ENCODE measurements at places on chromosomes 16 and 17.
A peak's percentile ranks its signal among the peaks of the same experiment; 100 is the strongest.

- DNase-seq, result no peak
Observed at GRCh38 chr17:58614859-58615459, 76.9 kb downstream of the TEX14 start.

- no peak for DNase-seq
Observed at GRCh38 chr16:4864728-4865127, 17.4 kb downstream of the UBN1 start.

GRCh38 chr17:76278952-76279741, 14.0 kb downstream of the UBALD2 start:
- peak; percentile 54 for DNase-seq

- DNase-seq, result no peak
Observed at GRCh38 chr17:11900041-11900476, 97.2 kb downstream of the ZNF18 start.

DNA sequence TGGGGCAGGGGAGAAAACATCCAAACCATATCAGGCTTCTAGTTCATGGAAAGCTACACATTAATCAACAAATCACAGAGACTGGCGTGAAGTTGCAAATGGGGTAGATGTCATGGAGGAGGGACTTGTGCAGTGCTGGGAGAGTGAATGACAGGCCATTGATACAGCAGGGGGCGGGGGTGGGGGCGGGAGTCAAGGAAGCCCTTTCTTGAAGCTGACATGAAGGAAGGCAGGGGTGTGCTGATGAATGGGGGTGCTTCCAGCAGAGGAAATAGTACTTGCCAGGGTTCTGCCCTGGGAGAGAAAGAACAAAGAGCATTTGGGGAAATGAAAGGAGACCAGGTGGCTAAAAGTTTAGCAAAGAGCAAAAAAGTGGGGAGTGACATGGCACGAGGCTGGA, 269.9 kb downstream of the SHISA9 start:
- no peak for DNase-seq

DNA sequence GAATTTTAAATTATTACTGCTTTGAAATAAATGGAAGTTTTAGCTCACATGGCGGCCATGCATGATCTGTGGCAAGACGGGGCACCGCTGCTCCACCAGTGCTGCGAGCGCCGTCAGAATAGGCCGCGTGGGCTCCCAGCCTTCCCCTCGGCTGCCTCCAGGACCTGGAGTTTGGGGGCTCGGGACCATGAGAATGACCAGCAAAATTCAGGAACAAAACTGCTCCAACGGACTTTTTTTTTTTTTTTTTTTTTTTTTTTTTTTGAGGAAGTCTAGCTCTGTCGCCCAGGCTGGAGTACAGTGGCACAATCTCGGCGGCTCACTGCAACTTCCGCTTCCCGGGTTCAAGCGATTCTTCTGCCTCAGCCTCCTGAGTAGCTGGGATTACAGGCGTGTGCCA, 38.3 kb upstream of the AKAP1 start:
- no peak for DNase-seq

- no peak for DNase-seq
Observed at GRCh38 chr17:42704490-42704836, 22.1 kb downstream of the CNTNAP1 start.

DNA sequence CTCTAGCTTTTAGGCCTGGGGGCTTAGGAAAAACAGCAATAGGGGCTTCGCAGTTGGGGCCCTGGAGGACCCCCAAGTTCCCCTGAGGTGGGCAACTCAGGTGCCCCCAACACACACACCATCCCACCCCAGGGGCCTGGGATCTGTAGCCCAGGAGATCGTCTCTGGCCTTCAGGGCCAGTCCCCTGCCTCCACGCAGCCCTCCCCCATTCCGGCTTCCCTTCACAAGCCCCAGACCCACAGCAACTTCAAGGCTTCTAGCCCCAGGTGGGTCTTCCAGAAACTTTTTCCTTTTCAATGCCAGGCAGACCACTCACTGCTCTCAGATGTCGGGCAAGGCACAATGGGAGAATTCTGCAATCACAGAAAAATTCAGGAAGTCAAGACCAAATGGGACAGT, 79.4 kb downstream of the C16orf78 start:
- no peak for DNase-seq

GRCh38 chr17:66885417-66885816, 50.5 kb downstream of the CACNG5 start:
- no peak for DNase-seq

DNA sequence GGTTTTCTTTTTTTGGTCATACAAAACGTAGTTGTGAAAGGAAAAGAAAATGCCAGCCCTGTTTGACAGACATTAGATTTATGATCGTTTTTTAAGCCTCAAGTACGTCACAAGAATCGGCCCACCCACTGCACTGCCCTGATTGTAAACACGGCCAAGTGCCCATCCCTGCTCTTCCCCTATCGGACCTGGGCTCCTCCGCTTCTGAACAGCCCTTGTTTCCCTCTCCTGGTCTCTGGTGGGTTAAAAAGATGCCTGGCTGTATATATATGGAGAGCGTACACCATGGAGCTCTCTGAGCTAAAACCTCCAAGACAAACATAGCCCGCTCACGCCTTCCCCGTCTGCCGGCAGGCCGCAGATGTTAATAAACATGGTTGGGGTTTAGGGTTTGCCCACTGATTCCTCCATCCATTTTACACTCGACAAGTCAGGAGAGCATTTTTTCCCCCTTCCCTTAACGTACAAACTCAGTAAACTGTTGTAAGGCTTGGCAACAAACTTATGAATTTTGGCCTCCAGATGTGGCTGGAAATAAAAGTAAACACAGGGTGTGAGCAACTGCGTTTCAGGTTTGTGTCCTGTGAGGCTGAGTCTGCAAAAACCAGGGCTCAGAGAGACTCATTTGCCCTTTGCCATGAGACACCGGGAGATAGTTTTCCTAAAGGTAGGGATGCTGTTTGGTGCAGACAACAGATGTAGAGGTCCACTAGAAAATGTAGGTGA, 325.9 kb downstream of the SOX9 start:
- peak; percentile 25 for DNase-seq

GRCh38 chr16:49987381-49987780, 37.6 kb upstream of the CNEP1R1 start:
- no peak for DNase-seq

- DNase-seq, result no peak
Observed at GRCh38 chr17:66625311-66625767, 209.6 kb upstream of the CACNG5 start.

- no peak for DNase-seq
Observed at GRCh38 chr16:46558018-46558417, 63.2 kb downstream of the SHCBP1 start.

- DNase-seq, result no peak
Observed at GRCh38 chr17:49725452-49726130, 17.8 kb upstream of the SLC35B1 start.

- DNase-seq, result no peak
Observed at GRCh38 chr16:10849736-10850477, 27.1 kb upstream of the CIITA start.

DNA sequence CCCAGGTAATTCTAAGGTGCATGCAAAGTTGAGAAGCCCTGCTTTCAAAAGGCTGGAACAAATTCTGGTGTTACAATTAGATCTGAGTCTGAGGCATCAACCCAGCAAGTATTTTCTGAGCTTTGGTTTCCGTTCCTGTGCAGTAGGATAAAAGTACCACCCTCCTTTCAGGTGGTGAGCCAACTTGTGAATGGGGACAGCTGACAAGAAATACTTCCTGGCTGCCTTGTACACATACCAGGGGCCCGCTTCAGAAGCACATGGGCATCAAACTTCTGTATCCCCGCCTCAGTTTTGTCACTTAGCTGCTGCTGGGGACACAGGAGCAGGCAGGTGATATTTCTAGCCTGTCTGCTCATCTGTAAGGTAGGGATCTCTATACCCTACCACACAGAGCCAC, 252.2 kb downstream of the CPPED1 start:
- DNase-seq, result no peak

- no peak for DNase-seq
Observed at GRCh38 chr16:87762620-87763019, 3.2 kb downstream of the KLHDC4 start.

DNA sequence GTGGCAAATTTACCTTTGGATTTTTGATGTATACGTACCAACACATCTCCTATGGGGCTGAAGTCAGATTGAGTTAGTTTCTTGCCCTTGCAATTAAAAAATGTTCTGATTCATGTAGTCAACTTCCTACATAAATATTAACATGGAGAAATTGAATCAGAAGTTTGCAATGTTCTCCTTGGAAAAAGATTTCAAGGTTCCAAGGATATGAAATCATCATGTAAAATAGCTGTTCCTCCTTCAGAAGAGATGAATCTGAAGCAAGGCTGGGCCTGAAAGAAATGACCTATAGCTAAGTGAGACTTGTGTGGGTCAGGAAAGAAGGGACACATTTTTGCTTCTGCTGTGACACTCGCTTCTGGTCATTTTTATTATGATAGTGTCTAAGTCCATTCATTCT, 131.7 kb downstream of the RGS9 start:
- DNase-seq, result no peak

DNA sequence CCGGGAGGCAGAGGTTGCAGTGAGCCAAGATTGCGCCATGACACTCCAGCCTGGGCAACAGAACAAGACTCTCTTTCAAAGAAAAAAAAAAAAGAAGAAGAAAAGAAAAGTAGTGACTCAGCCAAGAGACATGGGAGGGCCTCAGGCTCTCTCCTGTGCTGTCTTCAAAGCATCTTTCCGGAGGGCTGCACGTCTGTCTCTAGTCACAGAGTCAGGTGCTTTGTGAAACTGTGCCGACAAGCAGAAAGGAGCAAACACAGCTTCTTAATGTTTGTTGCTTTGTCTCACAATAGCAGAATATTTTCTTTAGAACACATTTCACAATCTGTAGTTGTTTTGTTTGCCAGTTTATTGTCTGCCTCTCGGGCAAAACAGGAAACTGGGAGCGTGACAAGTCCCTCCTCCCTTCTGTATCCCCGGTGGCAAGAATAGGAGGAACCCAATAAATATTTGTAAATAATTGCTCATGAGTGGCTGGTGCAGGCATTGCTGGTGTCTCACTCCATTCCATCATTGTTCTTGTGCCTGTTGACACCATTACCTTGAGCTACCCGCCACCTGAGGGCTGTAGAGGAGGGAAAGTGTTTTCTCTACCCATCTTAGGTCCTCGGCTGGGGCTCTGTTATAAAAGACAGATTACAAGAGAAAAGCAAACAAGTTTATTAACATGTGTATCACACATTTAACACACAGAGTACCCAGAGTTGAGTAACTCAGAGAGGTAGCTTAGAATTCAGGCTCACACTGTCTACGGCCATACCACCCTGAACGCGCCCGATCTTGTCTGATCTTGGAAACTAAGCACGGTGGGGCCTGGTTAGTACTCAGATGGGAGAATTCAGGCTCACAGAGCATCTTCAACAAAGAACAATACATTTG, 5.5 kb downstream of the GAST start:
- no peak for DNase-seq

DNA sequence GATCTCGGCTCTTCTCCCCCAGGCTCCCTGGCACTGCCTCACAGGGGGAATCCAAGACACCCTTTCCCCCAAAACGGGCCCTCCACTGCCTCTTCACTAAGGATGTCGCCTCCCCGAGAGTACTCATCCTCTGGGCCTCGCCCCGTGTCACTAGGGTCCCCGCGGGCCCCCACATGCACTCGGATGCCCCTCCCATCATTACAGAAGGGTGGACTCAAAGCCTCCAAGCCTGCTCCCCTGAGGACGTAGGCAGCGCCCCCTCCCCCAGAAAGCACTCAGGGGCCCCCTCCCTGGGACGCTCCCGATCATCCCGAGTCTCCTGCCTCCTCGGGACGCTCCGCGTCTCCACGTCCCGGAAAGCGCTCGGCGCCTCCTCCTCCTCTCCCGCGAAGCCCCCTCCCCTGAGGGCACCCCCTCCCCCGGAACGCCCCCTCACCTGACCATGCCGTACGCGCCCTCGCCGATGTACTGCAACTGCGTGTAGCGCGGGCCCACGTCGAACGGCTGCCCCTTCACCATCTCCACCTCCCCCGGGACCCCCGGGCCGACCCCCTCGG, 338 bp downstream of the MAPK3 start:
- no peak for DNase-seq

GRCh38 chr17:32819035-32819434, 57.9 kb downstream of the MYO1D start:
- no peak for DNase-seq

DNA sequence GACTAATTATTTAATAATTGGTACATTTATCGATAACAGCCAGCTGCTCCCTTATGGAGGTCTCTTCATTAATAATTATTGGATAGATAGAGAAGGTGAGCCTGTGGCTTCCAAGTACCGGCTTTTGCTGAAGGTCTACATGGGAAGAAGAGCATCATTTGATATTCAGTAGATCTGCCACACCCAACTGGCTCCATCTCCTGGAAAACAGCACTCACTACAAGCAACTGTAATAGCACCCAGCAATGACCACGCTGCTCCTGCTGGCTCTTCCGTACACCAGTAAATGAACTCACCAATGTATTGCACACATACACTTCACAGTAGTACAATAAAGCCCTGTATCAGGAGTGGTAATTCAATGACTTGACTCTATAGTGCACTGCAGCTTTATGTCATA, 19.5 kb downstream of the MARVELD3 start:
- DNase-seq, result no peak

DNA sequence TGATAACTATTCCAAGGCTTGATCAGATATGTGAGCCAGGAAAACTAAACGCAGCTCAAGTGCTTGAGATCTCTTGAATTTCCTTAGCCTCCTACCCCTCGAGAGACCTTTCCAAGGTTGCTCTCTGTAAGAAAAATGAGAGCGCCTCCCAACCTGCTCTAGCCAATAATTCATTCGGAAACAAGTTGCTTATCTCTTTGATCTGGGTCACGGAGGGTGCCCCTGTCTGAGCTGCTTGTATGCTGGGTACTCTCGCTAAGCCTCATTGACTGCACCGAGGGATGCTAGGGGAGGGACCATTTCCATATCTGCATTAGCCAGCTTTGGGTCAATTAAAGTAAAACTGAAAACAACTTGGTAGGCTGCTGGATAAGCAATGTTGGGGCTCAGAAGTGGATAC, 70.1 kb upstream of the SHISA6 start:
- DNase-seq, result no peak

GRCh38 chr17:45749831-45750335, 34.2 kb upstream of the CRHR1 start:
- DNase-seq, result peak; percentile 28

DNA sequence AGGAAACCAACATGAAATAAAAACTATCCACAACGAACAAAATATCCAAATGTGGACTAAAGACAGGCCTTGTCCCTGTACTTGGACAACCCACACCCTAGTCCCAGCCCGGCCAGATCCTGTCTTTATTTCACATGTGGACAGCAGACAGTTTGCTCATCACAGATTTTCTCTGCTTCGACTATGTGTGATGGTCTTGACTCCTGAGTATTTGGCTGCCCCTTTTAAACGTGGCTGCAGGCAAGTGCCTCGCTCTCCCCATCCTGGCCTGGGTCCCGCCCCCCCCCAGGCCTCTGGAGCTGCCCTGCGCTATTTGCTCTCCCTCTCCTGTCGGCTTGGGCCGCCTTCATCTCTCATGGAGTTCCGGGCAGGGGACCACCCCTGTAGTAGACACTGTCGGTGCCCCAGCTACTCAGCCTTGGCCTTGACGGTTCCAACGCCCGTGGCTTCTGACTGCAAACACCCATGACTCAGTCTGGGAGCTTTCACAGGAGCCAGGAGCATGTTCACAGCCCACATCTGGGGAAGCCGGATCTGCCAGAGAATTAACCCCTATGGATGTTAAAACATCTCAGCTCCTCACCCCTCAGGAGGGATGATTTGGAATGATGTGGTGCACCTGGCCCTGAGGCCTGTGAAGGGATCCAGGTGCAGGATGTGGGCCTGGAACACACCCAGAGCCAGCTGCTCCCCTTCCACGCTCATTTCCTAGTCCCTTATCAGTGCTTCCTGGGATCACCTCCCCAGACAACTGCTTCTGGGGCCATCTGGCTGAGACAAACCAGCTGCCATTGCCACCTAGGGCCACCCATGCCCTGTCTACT, 229.7 kb upstream of the RPL38 start:
- peak; percentile 53 for DNase-seq

GRCh38 chr17:9729735-9730420, 61.5 kb downstream of the DHRS7C start:
- DNase-seq, result no peak

All from NCI-H510A (cell line).